ENCODE measurements at places on chromosomes 2 and 18.

DNA sequence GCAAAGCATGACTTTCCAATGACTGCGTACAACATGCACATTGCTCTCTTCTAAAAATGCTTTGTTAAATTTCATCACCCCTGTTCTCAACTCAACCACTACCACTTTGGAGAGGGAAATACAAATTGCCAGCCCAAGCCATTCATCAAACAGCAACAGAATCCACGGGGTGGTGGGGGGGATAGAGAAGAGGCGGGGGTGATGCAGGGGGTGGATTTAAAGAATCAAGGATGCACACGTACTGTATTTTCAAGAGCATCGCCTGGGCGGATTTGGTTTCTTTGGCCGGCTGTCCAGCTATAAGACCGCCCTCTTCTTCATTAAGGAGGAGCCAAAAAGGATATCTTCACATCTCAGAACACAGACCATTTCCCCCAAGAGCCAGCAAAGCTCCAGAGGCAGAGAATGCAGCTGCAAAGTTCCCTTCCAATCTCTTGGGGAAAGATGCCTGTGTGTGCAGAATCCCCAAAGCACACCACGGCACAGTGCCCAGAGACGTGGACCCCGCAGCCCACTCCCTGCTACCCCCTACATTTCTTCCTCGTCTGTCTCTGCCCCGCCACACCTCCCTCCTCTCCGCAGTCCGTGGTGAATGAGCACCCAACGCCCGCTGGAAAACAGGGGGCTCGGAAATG is 977 bp downstream of the SLC8A1 start:
- DNase-seq: no peak

DNA sequence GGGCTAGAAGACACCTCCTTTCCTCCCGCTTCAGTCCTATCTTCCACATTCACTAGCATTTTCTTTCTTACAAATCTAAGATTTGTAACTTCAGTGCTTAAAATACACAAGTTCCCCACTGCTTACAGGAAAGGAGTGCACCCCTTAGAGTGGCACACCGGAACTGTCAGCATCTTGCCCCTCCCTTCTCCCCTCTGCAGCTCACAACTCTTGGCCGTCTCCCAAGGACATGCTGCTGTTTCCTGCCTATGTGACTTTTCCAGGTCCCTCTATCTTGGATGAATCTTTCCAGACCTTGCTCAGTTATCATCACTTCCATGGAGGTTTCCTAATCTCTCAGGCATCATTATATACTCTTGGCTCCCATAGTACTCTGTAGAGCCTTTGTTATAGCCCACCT is 334.8 kb downstream of the CELF4 start:
- no peak for DNase-seq

DNA sequence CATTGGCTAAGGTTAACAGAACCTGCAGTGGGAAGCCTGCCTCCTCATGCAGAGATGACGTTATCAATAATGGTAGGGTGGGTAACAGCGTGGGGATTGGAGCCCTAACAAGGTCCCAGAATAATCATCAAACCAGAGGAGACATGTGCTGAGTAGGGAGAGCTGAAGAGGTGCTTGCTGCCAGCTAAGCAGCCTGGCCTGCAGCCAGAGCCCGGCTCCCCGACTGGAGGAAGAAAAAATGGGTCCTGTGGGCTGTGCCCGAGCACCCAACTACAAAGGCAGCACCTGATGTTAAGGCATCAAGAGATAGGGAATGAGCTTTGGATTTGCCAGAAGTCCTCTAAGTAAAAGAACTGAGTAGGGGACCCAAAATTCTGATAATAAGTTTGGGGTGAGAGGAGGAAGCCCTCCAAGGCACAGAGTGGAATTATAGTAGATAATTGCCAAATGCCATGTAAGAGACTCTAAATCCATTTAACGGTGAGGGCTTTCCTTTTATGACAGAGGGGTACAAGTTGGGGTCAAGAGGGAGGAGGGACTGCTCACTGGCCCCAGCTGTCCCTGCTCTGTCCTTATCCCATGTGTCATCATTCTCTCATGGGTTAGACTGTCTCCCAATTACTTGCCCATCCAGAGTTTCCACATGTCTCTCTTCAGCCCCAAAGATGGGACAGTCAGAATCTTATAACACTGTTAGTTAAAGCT is 156.1 kb downstream of the ANTXR1 start:
- DNase-seq: no peak

DNA sequence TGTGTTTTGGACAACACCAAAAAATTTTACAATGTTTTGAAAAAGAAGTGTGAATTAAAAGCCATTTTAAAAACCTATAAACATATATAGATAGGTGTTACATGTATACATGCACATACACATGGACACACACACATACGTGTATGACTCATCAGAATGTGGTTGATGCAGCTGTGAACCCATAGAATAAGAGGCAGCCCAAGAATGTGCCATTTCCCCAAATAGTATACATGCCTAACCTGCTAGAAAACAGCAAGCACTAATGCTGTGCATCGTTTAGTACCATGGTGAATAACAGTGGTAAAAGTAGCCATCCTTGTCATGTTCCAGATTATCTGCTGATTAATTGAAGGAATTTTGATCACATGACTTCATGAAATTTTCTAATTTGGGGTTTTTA is 149.0 kb downstream of the DSEL start:
- no peak for DNase-seq

All from activated CD8-positive, alpha-beta T cell treated with anti-CD3 and anti-CD28 coated beads for 36 hours (primary cell).